ENCODE measurements at places on chromosomes 7 and 10. TPM values are rescaled to one million over a fixed set of nuclear protein-coding genes. Genes with fewer than 3 reads are reported as not detected.

DNA sequence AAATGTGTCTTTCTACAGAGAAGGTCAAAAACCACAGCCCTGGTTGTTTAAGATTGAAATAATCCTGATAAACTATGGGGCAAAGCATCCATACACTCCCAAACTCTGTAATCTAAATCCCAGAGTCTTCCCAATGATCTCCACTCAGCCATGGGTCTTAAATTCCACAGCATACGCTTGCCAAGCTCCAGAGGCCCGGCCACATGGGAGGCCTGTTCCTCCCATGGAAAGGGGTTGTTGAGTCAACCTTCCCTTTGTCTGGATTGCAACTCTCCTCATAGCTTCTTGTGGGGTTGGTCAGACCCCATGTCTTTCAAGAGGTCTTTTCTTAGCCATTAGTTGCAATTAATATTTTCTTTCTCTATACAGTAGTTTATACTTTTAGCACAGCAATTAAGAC lies 718 bp upstream of the STEAP4 start:
- no peaks in the 10 kb centered on the region for H3K27me3 ChIP-seq
- no peak for DNase-seq
- no peak overlapping the region for H3K4me3 ChIP-seq
- no peaks in the 10 kb centered on the region for H3K36me3 ChIP-seq
- H3K27ac ChIP-seq = no peak overlapping the region

DNA sequence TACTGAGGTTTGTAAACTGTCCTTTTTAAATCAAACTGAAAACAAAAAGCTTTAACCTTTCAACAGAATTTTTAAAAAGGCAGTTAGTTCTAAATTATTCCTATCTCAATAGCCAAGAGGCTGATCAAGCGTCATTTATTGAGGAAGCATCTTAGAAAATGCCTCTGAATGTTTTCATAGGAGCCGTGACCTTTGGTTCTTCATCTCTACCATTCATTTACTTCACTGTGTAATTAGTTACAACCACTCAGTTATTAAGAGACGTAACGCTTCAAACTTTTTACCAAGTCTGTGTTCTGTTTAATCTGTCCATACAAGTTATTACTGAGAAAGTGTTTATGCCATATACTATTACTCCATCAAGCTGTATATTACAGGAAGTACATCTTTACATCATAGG lies 107.4 kb upstream of the KMT2E start:
- no peaks in the 10 kb centered on the region for H3K27me3 ChIP-seq
- no peak overlapping the region for H3K27ac ChIP-seq
- no peaks in the 10 kb centered on the region for H3K36me3 ChIP-seq
- H3K4me3 ChIP-seq = no peak overlapping the region

DNA sequence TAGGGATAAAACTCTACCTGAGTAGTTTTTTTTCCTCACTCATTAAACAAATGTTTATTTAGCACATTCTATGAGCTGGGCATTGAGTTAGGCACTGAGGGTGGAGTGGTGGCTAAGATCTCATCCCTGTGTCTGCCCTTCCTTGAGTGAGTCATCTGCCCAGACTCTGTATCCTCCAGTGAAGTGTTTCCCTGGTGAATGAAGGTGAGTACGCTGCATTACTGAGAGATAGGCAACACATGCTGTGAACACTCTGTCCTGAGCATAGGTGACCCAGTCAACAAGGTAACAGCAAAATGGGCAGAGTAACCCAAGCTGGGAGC lies 5.8 kb downstream of the PITX3 start:
- peaks cover 6% of the 10 kb centered on the region for H3K4me1 ChIP-seq
- no peaks in the 10 kb centered on the region for H3K36me3 ChIP-seq
- H3K27me3 ChIP-seq = no peaks in the 10 kb centered on the region
- no peak for DNase-seq

GRCh38 chr10:78326372-78326771 lies 292.7 kb downstream of the RPS24 start:
- no peak overlapping the region for H3K27ac ChIP-seq
- H3K4me3 ChIP-seq = no peak overlapping the region
- DNase-seq = no peak
- no peaks in the 10 kb centered on the region for H3K36me3 ChIP-seq
- no peaks in the 10 kb centered on the region for H3K27me3 ChIP-seq
- peaks cover 3% of the 10 kb centered on the region for H3K4me1 ChIP-seq

Gene IFIT2
- total RNA-seq = 10.0 TPM

Gene TFEC
- 1.5 TPM for total RNA-seq

Gene TRPV5
- total RNA-seq = not detected
